Central memory CD8-positive, alpha-beta T cell (primary cell): ENCODE measurements at places on chromosomes 6 and 20.

- no peak overlapping the region for H3K4me3 ChIP-seq
- peaks cover 8% of the 10 kb centered on the region for H3K36me3 ChIP-seq
- H3K27me3 ChIP-seq = no peaks in the 10 kb centered on the region
- no peaks in the 10 kb centered on the region for H3K4me1 ChIP-seq
- no peak for DNase-seq
Measured at GRCh38 chr6:129606664-129607063, 103.3 kb downstream of the ARHGAP18 start.

- H3K4me3 ChIP-seq = no peak overlapping the region
- DNase-seq = no peak
- H3K27ac ChIP-seq = no peak overlapping the region
- no peaks in the 10 kb centered on the region for H3K4me1 ChIP-seq
Measured at GRCh38 chr20:8749101-8749500, 319.8 kb upstream of the PLCB4 start.

GRCh38 chr6:39543950-39544349 lies 181.3 kb downstream of the KIF6 start:
- H3K4me3 ChIP-seq = no peak overlapping the region
- no peak for DNase-seq
- peaks cover 24% of the 10 kb centered on the region for H3K27me3 ChIP-seq
- no peaks in the 10 kb centered on the region for H3K4me1 ChIP-seq
- H3K36me3 ChIP-seq = no peaks in the 10 kb centered on the region
- H3K27ac ChIP-seq = no peak overlapping the region

- no peak overlapping the region for H3K4me3 ChIP-seq
- no peak for DNase-seq
- no peaks in the 10 kb centered on the region for H3K4me1 ChIP-seq
- no peak overlapping the region for H3K27ac ChIP-seq
- no peaks in the 10 kb centered on the region for H3K36me3 ChIP-seq
- H3K27me3 ChIP-seq = no peaks in the 10 kb centered on the region
Measured at GRCh38 chr6:82030761-82031503, 216.6 kb downstream of the IBTK start.

- H3K4me1 ChIP-seq = no peaks in the 10 kb centered on the region
- no peak overlapping the region for H3K4me3 ChIP-seq
- no peaks in the 10 kb centered on the region for H3K27me3 ChIP-seq
- DNase-seq = no peak
- H3K36me3 ChIP-seq = no peaks in the 10 kb centered on the region
Measured at GRCh38 chr20:15843777-15844176, 729.5 kb downstream of the KIF16B start.

- no peaks in the 10 kb centered on the region for H3K36me3 ChIP-seq
- peaks cover 17% of the 10 kb centered on the region for H3K4me1 ChIP-seq
- no peaks in the 10 kb centered on the region for H3K27me3 ChIP-seq
- no peak overlapping the region for H3K4me3 ChIP-seq
Measured at GRCh38 chr20:5859608-5860007, 90.7 kb downstream of the TRMT6 start.

DNA sequence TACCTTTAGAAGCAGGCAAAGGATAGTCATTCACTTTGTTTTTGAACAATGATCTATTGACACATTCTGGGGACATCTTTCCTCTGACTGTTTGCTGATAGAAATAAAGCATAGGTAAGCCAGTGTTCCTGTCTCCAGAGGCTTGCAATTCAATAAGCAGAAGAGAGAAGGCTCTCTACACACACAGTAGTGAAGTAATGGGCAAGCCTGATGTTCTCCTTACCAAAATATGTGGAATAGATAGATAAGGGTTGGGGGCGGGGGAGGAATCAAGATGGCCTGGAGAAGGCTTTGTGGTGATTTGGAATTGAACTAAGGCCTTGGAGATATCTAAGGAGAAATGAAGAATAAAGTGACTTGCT lies 27.3 kb downstream of the PAQR8 start:
- peak overlapping the region; percentile 80 for H3K4me3 ChIP-seq
- no peaks in the 10 kb centered on the region for H3K27me3 ChIP-seq
- H3K36me3 ChIP-seq = peaks cover 16% of the 10 kb centered on the region
- no peak for DNase-seq
- H3K27ac ChIP-seq = peak overlapping the region; percentile 96

- H3K27me3 ChIP-seq = no peaks in the 10 kb centered on the region
- no peak overlapping the region for H3K27ac ChIP-seq
- H3K36me3 ChIP-seq = no peaks in the 10 kb centered on the region
- H3K4me1 ChIP-seq = no peaks in the 10 kb centered on the region
- no peak overlapping the region for H3K4me3 ChIP-seq
Measured at GRCh38 chr6:108302386-108302785, 7.5 kb downstream of the AFG1L start.

GRCh38 chr6:170344631-170345576 lies 38.3 kb downstream of the FAM120B start:
- DNase-seq = no peak
- H3K4me3 ChIP-seq = no peak overlapping the region
- peaks cover 8% of the 10 kb centered on the region for H3K4me1 ChIP-seq
- H3K36me3 ChIP-seq = peaks cover 28% of the 10 kb centered on the region
- H3K27ac ChIP-seq = no peak overlapping the region

GRCh38 chr6:22327881-22328280 lies 31.0 kb upstream of the PRL start:
- H3K4me3 ChIP-seq = no peak overlapping the region
- H3K4me1 ChIP-seq = no peaks in the 10 kb centered on the region
- no peak for DNase-seq
- H3K36me3 ChIP-seq = no peaks in the 10 kb centered on the region

DNA sequence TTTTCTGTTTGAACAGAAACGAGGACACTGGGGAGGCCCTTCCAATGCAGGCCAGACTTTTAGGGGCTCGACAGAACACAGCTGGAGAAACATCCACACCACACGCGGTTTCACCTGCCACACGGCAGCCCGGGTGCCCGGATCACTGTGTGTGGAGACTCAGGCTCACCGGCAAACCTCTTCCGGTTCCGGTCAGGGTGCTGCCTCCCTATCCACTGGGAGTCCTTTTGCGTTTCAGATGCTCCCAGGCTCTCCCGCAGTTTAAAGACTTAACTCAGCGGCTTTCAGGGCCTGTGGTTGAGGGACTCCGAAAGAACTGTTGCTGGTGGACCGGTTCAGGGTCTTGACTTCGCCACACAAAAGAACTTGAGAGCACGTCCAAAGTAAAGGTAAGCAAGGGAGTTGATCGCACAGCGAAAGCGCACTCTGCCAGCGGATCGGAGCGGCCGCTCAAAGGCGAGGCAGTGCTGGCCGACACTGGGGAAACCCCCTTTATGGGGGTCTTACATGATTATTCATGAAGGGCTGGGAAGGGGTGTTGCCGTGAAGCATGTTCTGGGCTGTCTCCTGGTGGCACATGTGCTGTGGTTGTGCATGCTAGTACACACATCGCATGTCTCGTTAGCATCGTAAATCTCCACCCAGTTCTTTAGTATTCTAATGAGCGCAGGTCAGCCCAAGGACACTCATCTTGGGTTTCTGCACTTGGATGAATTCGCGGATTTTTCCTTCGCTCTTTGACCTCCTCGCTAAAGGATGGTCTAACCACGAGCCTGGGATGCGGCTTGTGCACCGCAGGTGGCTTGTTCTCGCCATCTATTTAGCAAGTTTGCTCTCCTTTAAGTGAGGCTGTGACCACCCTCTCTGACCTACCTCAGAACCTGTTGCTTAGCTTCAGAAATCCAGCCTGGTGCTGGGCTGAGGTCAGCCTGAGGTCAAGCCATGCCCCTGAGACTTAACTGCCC lies 180.3 kb downstream of the CDH26 start:
- no peak overlapping the region for H3K27ac ChIP-seq
- H3K4me1 ChIP-seq = peaks cover 5% of the 10 kb centered on the region
- peak overlapping the region; percentile 78 for H3K4me3 ChIP-seq
- DNase-seq = peak; percentile 21

- no peak overlapping the region for H3K27ac ChIP-seq
- H3K4me3 ChIP-seq = no peak overlapping the region
- H3K4me1 ChIP-seq = no peaks in the 10 kb centered on the region
- peaks cover 46% of the 10 kb centered on the region for H3K27me3 ChIP-seq
Measured at GRCh38 chr20:17732907-17733521, 33.2 kb downstream of the BANF2 start.

- peaks cover 25% of the 10 kb centered on the region for H3K4me1 ChIP-seq
- no peaks in the 10 kb centered on the region for H3K27me3 ChIP-seq
- H3K36me3 ChIP-seq = no peaks in the 10 kb centered on the region
- no peak for DNase-seq
- no peak overlapping the region for H3K4me3 ChIP-seq
Measured at GRCh38 chr20:10476319-10476724, 41.2 kb downstream of the SLX4IP start.

GRCh38 chr6:128057541-128057940 lies 156.7 kb upstream of the THEMIS start:
- H3K36me3 ChIP-seq = peaks cover 5% of the 10 kb centered on the region
- no peaks in the 10 kb centered on the region for H3K27me3 ChIP-seq
- no peak overlapping the region for H3K4me3 ChIP-seq
- no peaks in the 10 kb centered on the region for H3K4me1 ChIP-seq
- no peak overlapping the region for H3K27ac ChIP-seq

DNA sequence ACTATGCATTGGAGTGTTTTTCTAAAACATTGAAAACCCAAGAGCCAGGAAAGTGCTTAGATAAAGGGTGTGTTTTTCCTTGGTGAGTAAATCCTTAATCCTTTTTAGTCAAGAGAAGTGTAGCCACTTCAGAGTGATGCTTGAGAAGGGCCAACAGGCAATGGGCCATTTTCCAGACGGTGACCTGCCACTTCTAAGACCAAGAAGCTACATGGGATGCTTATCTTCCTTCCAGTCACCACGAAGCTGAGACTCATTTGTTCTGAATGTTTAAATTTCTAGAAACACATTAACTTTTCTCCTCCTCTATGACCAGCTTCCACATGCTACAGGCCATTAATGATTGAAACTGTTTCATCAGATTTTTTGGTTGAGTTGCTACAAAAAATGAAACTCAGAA lies 34.4 kb upstream of the NHSL1 start:
- H3K4me1 ChIP-seq = no peaks in the 10 kb centered on the region
- H3K36me3 ChIP-seq = no peaks in the 10 kb centered on the region
- H3K27me3 ChIP-seq = peaks cover 68% of the 10 kb centered on the region
- DNase-seq = no peak

- no peaks in the 10 kb centered on the region for H3K36me3 ChIP-seq
- H3K4me1 ChIP-seq = no peaks in the 10 kb centered on the region
- DNase-seq = no peak
- H3K27me3 ChIP-seq = peaks cover 46% of the 10 kb centered on the region
- no peak overlapping the region for H3K27ac ChIP-seq
- no peak overlapping the region for H3K4me3 ChIP-seq
Measured at GRCh38 chr6:105035299-105035698, 78.4 kb downstream of the LIN28B start.

- no peak overlapping the region for H3K27ac ChIP-seq
- DNase-seq = no peak
- no peaks in the 10 kb centered on the region for H3K36me3 ChIP-seq
- no peak overlapping the region for H3K4me3 ChIP-seq
- no peaks in the 10 kb centered on the region for H3K27me3 ChIP-seq
Measured at GRCh38 chr6:23633996-23634395, 492.0 kb upstream of the NRSN1 start.

DNA sequence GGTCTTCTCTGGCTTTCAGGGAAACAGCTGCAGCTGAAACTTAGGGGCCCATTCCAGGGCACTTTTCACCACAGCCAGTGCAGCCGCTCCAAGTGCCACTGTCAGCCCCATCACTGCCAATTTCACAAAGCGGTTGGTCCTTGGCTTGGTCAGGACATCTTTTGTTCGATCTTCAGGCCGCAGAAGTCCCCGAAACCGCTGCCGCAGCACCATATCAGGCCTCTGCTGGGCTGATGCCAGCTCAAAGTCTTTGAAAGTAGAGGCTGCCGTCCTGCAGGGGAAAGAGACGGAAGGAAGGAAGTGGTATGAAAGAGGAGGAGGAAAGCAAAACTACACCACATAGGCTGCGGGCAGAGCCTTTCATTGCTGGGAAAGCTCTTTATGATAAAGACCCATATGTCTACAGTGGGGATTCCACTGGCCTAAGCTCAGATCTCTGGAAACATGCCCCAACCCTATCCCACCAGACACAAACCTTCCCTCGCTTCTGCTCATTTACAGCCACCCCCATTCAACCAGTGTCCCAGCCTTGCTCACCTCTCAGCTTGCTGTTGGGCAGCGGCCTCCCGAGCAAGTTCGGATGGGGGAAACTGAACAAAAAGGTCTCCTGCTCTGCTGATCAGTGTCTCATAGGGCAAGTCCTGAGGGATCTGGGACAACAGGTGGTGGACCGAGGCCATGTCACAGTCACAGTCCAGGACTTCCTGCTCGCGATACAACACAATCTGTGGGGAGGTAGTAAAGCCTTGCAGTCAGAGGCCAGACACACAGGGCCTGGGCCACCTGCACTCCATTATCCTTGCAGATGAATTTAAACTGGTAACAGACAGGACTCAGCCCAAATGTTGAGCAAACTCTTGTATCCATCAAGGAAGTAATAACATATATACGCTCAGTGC lies 23.5 kb downstream of the TBC1D20 start:
- peaks cover 42% of the 10 kb centered on the region for H3K36me3 ChIP-seq
- H3K27me3 ChIP-seq = no peaks in the 10 kb centered on the region
- H3K4me3 ChIP-seq = peak overlapping the region; percentile 60
- H3K27ac ChIP-seq = peak overlapping the region; percentile 78
- peak; percentile 61 for DNase-seq

DNA sequence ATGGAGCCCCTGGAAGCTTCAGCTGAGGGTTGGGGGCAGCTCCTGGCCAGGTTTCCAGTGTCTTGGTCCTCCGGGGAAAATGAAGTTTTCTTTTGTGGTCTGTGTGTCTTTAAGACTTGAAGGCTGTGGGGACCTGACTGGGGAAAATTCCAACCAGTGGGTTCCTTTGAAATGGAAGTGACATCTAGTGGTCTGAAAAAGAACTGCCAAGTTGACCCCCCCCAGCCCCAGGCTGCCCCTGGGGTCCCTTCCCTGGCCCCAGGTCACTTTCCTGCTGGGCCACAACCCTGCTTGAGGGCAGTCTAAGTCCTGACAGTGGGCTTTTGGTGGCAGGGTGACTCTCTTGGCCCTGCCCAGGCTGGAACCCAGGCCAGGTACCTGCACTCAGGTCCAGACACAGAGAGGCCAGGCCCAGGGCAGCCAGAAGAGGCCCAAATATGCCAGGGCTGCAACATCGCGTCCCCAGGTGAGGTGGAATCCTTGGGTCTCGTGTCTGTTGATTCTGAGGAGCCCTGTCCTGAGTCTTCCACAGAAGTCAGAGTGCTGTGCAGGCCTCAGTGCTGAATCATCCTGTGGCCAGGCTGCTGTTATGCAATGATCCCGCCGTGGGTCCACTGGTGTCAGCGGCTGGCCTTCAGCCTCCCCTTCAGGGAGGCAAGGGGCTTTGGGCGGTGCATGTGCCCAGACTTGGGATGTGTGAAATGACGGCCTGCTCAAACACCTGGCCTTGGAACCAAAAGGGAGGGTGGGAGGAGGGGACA lies 68.4 kb downstream of the VEGFA start:
- no peak for DNase-seq
- H3K27me3 ChIP-seq = peaks cover 16% of the 10 kb centered on the region
- no peak overlapping the region for H3K27ac ChIP-seq
- H3K4me3 ChIP-seq = no peak overlapping the region
- H3K4me1 ChIP-seq = no peaks in the 10 kb centered on the region

- H3K4me1 ChIP-seq = peaks cover 19% of the 10 kb centered on the region
- no peak overlapping the region for H3K4me3 ChIP-seq
- H3K36me3 ChIP-seq = peaks cover 2% of the 10 kb centered on the region
- DNase-seq = no peak
- peaks cover 32% of the 10 kb centered on the region for H3K27me3 ChIP-seq
Measured at GRCh38 chr20:64188091-64188490, 23.8 kb downstream of the MYT1 start.

GRCh38 chr6:43447604-43448003 lies 7.7 kb downstream of the DLK2 start:
- no peaks in the 10 kb centered on the region for H3K27me3 ChIP-seq
- H3K36me3 ChIP-seq = peaks cover 37% of the 10 kb centered on the region
- H3K4me3 ChIP-seq = no peak overlapping the region
- DNase-seq = no peak
- no peaks in the 10 kb centered on the region for H3K4me1 ChIP-seq

- no peak overlapping the region for H3K27ac ChIP-seq
- no peaks in the 10 kb centered on the region for H3K36me3 ChIP-seq
- peaks cover 6% of the 10 kb centered on the region for H3K4me1 ChIP-seq
Measured at GRCh38 chr6:40714576-40715564, 127.7 kb upstream of the LRFN2 start.
